ENCODE measurements at places on chromosomes 11 and 22. TPM values are rescaled to one million over a fixed set of nuclear protein-coding genes. Genes with fewer than 3 reads are reported as not detected.

DNA sequence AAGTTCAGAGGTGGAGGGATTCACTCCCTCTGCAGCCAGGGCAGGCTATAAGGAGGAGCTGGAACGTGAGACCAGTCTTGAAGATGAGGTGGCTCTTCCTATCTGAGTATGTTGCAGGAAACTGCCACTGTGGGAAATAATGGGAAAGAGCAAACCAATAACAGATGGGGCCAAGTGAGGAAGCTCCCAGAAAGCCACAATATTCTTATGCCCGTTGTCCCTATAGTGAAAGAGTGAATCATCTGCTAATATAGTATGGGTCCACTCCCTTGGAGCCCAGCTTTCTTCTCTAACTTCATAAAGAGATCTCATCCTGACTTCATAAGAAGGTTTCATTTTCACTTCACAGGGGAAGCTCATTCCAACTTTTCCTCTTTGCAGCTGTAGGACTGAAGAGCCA, 206.4 kb downstream of the BLID start:
- no peak for ATAC-seq

DNA sequence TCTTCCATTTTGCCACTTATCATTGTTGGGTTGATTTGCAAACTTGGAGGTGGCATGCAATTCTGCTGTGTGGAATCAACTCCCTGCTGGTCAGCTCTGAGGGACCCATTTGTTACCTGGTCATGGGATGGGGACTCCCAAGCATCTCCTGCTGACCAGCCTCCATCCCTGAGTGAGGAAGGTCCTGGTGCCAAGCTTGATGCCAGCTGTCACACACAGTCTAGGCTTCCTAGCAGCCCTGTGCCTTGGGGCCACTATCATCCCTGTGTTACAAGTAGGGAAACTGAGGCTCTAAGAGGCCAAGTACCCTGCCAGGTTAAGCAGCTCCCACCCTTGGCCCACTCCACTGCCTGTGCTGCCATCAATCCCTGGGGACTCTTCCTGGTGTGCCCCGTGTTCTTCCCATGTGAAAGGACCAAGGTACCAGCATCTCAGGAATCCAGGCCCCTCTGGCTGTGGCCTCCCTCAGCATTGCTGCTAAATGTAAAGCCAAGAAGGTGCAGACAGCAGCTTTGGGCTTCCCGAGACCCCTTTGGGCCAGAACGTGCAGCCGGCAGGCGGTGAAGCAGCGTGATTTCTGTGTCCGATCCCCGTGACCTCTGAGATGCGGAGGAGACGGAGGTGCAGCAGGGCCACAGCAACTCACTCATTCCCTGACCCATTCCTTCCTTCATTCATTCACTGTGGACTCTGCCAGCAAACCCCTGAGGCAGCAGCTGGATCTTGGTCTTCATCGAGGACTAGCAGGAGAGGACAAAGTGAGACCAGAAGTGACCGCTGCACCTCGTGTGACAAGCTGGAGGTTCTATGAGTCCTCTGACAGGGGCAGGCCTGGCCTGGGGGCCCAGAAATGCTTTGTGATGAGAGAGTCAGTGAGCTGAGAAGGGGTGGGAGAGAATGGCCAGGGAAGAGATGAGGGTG, 49.7 kb downstream of the MYEOV start:
- no peak for ATAC-seq

The MYOD1 gene
- not detected for total RNA-seq

GRCh38 chr11:27626269-27626937, 73.9 kb downstream of the BDNF start:
- no peak for ATAC-seq

The ZNF214 gene
- 2.1 TPM for total RNA-seq

The OMP gene
- total RNA-seq = not detected

The GRAMD1B gene
- 2.5 TPM for total RNA-seq

The OR51E2 gene
- total RNA-seq = 2.5 TPM

The CRYAB gene
- total RNA-seq = 254 TPM

DNA sequence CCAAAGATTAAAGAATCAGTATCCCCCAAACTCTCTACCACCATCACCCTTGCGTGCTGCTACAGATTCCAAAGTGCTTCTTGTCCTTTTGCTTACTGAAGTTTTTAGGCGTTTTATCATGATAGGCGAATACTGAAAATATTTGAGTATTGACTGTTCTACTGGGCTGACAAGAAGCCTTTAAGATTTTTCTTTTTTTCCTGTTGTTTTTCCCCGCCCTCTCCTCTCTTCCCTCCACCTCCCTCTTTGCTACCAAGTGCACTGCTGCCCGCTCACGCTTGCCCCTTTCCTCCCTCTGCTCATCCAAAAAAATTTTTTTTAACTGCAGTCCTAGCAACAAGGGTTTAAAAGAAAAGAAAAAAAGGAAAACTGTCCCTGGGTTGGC, 679 bp downstream of the SPCS2 start:
- ATAC-seq = no peak

GRCh38 chr11:114134870-114135269, 75.4 kb downstream of the ZBTB16 start:
- ATAC-seq = peak; percentile 32

GRCh38 chr11:92131289-92131865, 93.2 kb upstream of the FAT3 start:
- ATAC-seq = peak; percentile 66

DNA sequence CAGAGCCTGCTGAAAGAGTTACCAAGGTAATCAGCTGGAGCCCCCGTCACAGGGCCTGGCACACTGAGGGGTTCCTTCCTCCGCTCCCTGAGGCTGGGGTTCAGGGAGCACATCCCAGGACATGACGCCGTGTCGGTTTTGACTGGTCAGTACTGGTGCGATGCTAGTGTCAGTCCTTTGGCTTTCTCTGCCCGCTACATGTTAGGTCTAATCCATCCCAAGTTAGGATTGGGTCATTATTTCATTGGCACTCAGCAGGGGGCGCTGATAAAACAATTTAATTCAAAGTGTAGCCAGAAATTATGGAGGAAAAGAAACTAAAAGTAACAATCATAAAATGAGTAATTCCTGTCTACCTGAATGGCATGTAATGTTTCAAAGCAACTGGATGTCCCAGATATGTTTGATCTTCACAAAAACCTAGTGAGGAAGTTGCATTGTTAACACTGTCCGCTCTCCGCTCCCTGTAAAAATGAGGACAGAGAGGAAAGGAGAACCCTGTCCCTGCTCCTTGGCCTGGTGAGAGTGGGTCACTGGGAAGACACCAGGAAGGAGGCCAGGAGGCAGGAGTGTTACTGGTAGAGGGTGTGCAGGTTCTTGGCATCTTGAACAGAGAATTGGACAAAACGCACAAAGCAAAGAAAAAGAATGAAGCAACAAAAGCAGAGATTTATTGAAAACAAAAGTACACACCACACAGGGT, 27.1 kb downstream of the TSKU start:
- ATAC-seq = no peak

GRCh38 chr22:23404689-23405365, 175.3 kb downstream of the IGLL1 start:
- ATAC-seq = no peak

DNA sequence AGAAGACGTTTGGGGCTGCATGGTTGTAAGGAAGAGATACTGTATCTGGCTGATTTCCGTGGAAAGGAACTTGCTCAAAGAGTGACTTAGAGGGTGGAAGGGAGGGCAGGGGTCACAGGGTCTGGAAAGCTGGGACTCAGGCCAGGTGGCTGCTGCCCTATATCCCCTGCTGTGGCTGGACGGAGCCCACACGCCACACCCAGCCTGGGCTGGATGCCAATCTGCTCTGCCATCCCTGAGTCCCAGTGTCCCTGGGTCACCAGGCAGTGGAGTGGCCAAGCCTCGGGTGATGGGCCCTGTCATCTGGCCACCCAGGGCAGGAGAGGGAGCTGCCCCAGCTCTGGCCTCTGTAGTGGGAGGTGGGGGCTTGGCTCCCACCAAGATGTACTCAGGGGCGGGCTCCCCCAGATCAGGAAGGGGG, 26.5 kb upstream of the KRTAP5-7 start:
- ATAC-seq = no peak

DNA sequence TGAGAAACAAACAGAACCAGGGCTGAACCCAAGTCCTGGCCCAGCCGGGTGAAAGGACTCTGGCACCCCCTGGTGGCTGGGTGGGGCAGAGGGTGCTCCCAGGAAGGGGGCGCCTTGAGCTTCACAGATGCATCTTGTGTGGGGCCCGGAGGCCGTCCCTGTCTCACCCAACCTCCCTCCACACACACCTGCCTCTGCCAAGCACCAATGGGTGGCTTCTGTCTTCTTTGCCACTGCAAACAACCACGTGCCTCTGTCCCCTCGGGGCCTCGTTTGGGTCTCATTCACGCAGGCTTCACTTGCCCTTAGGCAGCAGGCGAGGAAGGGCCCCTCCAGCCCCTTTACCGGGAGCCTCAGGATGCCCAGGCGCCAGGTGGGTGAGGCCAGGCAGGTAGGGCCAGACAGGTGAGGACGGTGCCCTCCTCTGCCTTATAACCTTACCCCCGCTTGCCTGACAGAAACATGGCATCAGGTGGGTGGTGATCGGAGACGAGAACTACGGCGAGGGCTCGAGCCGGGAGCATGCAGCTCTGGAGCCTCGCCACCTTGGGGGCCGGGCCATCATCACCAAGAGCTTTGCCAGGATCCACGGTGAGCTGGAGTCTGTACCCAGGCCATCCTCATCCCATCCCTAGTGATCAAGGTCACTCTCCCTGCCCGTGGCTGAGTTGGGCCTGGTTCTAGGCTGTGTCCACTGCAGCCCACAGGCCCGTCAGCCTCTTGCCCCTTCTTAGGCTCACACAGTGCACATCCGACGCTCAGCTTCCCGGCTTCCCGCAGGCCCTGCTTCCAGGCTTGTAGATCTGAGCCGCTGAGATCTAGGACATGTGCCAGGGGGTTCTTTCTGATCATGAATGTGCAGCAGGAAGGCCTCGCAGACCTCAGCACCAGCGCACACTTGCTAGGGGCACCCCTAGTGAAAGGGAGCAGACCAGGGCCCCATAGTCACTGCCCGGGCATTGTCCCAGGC, 17.2 kb downstream of the POLR3H start:
- peak; percentile 23 for ATAC-seq

DNA sequence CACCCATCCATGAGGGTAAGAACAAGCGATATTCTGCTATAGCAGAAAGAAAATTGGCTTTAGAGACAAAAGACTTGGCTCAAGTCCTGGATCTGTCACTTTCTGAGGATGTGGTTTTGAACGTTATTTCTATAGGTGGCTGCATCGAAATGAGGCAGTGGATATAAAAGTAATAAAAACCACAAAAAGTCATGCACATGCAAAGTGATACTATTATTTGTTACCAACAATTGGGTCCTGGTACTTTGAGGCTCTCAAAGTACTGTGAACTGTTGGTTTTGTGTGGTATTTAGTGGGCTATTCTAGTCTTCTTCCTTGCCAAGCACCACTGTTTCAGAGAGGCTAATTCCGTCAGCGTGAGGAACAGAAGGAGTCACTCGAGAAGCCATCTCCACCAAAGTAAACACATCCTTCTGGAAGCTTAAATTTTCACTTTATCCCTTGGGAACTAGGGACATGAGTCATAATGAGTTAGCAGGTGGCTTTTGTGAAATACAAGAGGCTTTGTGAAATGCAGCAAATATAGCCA, 13.1 kb downstream of the UBASH3B start:
- no peak for ATAC-seq

DNA sequence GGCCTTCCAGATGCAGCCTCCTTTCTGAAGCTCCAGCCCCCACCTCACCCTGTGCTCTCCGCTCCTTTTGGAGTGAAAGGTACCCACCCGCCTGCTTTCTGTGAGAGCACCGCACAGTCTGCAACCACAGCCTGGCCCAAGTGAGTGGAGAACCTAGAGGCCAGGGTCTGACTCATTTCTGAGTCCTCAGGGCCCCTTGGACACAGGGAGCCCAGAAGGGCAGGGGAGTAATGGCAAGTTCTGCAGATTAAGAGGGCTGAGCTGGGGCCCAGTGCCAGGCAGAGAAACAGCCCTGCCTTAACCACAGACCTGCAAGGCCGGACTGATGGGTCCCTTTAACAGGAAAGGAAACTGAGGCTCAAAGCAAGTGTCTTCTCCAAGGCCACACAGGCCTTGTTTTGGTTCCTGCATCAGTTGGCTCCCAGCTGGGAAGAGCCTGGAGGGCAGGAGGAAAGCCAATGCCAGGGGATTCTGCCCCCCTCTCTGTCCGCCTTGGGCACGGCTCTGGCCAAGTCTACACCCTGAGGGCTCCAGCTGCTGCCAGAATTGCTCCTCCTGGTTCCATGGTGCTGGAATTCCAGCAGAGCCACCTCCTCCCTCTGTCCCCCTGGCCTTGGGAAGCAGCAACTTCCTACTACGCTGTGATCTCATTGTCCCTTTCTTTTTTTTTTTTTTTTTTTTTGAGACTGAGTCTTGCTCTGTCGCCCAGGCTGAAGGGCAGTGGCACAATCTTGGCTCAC, 55.1 kb downstream of the CYTH4 start:
- no peak for ATAC-seq

GRCh38 chr22:20885557-20886323, 26.9 kb downstream of the SNAP29 start:
- ATAC-seq = peak; percentile 97

The KCNQ1OT1 gene
- total RNA-seq = 1.8 TPM

GRCh38 chr11:61553373-61554171, 27.3 kb downstream of the SYT7 start:
- no peak for ATAC-seq

DNA sequence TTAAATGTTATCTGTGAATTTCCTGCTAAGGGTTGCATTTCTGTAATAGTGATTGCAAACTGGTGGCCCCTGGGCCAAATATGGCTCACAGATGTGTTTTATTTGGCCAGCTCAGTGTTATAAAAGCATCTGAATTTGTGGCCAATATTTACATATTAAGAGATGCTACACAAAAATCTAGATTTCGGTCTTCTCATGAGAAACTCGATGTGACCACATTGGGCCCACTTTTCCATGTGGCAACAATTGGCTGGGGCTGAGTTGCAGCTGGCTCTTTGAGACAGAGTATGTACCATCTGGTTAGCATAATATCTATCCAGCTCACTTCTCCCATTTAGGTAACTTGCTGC, 244.5 kb upstream of the POU2AF2 start:
- ATAC-seq = no peak

The KCNK4 gene
- 0.31 TPM for total RNA-seq

GRCh38 chr11:119100246-119100970, 1.2 kb downstream of the DPAGT1 start:
- ATAC-seq = no peak

DNA sequence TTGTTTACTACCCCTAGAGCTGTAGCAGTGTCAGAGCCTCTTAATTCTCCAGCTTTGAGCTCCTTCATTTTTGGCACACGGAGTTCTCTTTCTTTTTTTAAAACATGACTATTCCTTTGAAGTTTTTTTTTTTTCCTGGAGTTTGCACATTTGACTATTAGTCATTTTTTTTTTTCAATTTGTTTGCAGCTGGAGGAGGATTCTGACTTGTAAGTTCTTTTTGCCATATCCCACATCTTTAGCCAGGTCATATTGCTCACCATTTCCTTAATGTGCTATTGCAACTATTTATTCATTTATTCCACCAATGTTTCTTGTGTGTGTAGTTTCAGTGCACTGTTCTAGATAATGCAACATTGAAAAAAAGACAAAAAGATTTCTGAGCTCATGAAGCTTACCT, 166.3 kb upstream of the ARHGAP20 start:
- ATAC-seq = no peak

GRCh38 chr11:46346886-46347636, at the start of gene DGKZ:
TSS of gene DGKZ (plus strand) at chr11:46347463. CDS start at chr11:46347660, 197 bp downstream.
- peak; percentile 95 for ATAC-seq

GRCh38 chr22:27609451-27609888, 192.1 kb downstream of the MN1 start:
- ATAC-seq = no peak

- peak; percentile 47 for ATAC-seq
Observed at GRCh38 chr11:76615950-76616349, 54.6 kb downstream of the LRRC32 start.

GRCh38 chr11:15793043-15793996, 563.0 kb downstream of the SOX6 start:
- ATAC-seq = no peak
